ENCODE measurements at places on chromosomes 3 and 15.

DNA sequence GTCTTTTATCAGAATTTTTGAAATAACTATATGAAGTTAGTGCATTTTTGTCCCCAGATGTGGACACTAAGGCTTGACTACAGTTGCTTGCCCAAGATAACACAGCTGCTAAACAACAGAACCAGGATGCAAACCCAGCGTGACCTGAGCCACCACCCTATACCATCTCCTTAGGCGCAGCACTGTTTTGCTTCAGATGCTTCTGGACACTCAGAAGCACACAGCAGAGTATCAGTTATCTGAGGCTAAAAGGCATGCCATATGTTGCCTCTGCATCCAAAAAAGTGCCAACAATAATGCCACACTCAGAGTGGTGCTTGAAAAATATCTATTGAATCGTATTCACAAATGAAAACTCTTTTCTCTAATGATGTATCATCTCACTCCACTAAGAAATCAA is 24.5 kb downstream of the KCNMB2 start:
- no peak for DNase-seq

DNA sequence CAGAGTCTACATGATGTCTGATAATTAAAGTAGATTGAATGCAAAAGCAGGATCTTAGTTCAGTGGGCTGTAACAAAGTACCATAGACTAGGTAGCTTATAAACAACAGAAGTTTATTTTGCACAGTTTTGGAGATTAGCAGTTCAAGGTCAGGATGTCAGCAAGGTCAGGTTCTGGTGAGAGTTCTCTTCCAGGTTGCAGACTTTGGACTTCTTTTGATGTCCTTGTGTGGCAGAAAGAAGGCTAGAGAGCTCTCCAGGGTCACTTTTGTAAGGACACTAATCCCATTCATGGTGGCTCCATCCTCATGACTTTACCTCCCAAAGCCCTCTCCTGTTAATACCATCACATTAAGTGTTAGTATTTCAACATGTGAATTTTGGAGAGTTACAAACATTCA is 12.1 kb downstream of the FYTTD1 start:
- DNase-seq: no peak

- no peak for DNase-seq
Measured at GRCh38 chr3:128033102-128033501, 19.1 kb upstream of the SEC61A1 start.

GRCh38 chr15:58276924-58277323 is 138.7 kb downstream of the AQP9 start:
- DNase-seq: no peak

Measured in left lobe of liver (tissue), 2 donors.